CD4-positive, alpha-beta memory T cell (primary cell): ENCODE measurements at places on chromosomes 16 and 17. TPM values are rescaled to one million over a fixed set of nuclear protein-coding genes. Genes with fewer than 3 reads are reported as not detected.

Gene CCL14
- not detected for total RNA-seq

Gene ACAP1
- 507 TPM for total RNA-seq

Gene SULT1A4
- 3.8 TPM for total RNA-seq

Gene PGAP3
- total RNA-seq: 29.6 TPM

Gene PITPNM3
- 0.29 TPM for total RNA-seq

Gene TBX4
- not detected for total RNA-seq
